ENCODE measurements at places on chromosomes 7 and 10. TPM values are rescaled to one million over a fixed set of nuclear protein-coding genes. Genes with fewer than 3 reads are reported as not detected.

DNA sequence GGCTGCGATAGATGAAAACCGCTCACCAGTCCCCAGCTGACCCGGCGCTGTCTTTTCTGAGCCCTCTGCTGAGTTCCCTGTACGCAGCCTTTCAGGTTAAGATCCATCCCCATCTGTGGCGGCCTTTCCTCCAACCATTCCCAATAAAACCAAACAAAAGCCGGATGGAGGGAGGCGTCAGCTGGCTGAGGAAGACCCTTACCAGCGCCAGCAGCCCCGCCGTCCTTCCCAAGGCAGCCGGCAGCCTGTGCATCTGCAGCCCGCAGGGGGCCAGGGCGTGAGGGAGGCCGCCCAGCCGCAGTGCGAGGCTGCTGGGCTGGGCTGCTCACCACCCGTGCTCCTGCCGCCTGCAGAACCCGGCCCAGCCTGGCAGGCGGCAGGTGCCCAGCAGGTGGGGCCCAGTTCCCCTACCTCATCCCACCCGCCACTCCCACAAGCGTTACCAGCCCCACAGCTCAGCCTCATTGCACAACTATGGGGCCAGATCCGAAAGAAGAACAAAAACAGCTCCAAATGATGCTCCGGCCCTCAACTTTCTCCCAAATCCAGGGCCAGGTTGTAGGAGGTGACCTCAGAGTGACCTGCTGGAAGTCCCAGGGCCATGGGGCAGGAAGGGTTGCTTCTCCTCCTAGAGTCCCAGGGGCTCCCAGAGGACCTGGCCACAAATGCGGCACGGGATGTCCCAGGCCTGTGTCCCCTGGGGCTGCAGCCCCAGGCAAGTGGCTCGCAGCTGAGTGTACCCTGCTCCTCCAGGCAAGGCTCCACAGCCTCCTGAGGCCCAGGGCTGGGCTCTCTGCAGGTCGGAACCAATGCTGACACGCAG lies 23.8 kb downstream of the PAPOLB start:
- DNase-seq = no peak

- no peak for DNase-seq
Observed at GRCh38 chr7:101557421-101557820, 71.7 kb downstream of the MYL10 start.

MET gene
- 108 TPM for total RNA-seq

- DNase-seq = peak; percentile 66
Observed at GRCh38 chr7:104123786-104124185, 84.0 kb downstream of the ORC5 start.

DNA sequence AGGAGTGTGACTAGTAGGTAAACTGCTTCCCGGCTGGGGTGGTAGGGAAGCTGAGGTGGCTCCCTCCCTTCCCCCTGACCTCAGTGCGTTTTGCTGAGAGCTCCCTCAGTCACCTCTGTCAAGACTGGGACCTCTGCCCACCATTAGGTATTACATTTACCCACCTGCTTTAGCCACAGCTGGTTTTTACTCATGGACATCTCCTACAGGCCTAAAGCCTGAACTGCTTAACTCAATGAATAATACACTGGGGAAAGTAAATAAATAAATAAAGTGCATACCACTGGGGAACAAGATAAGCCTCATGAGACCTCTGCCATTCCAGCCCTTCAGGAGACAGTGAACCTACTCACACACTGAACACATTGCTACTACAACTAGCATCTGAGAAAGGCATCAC lies 38.9 kb upstream of the CDK13 start:
- DNase-seq = no peak

DNA sequence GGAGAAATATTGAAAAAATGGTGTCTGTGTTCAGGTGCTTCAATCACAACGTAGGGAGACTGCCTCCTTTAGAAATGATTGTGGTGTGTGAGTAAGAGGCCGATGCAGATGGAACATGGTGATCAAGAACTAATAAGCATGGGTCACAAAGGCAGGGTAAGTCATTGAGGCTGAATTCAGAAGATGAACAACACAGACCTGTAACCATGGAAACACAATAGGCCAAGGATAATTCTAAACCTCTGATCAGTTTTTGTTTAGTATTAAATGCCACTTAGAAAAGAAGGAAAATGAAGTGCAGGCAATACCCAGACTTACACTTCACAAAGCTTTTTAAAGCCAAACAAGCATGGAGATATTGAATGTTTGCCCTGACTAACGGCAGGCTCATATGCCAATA lies 32.8 kb upstream of the TAS2R16 start:
- no peak for DNase-seq

GRCh38 chr10:16341637-16342036 lies 95.2 kb upstream of the PTER start:
- DNase-seq = no peak

GRCh38 chr7:129317450-129317849 lies 92.6 kb downstream of the AHCYL2 start:
- no peak for DNase-seq
